NCI-H187 treated with DMSO at 0.1 percent for 48 hours (cell line): ENCODE measurements at places on chromosomes 4 and X.

- DNase-seq: no peak
Measured at GRCh38 chrX:154516656-154517100, 646 bp upstream of the FAM3A start.

DNA sequence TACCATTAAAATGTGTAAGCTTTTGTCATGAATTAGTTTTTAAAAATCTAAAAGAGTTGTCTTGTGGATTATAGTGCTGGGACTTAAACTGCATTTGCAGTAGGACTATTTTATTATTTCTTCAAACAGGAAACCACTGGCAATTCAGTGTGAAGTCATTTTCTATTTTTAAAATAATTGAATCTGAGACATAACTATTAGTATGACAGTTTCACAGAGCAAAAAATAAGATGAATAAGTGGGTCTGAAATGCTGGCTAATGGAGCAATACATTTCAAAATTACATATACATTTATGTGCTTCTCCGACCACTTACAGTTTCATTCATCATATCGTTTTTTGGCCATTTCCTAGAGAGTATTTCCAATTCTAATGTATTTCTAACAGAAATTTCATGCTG is 75.3 kb upstream of the RAPGEF2 start:
- no peak for DNase-seq

- no peak for DNase-seq
Measured at GRCh38 chr4:174873931-174874330, 44.2 kb upstream of the ADAM29 start.

DNA sequence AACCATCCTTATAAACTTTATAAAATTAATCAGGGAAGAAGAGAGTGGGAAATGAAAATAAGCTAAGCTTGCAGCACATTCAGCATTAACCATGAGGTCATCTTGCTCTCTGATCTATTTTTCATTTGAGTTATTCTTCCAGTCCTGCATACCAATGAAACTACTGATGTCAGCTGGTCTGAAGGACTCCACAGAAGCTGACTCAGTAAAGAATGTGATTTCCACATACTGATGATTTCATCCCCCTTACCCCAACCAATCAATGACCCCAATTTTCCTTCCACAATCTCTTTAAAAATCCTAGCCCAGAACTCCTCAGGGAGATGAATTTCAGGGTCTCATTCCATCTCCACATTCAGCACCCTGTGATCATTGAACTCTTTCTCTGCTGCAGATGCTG is 18.8 kb upstream of the DSPP start:
- no peak for DNase-seq

- no peak for DNase-seq
Measured at GRCh38 chr4:78439328-78439727, 112.2 kb upstream of the ANXA3 start.

DNA sequence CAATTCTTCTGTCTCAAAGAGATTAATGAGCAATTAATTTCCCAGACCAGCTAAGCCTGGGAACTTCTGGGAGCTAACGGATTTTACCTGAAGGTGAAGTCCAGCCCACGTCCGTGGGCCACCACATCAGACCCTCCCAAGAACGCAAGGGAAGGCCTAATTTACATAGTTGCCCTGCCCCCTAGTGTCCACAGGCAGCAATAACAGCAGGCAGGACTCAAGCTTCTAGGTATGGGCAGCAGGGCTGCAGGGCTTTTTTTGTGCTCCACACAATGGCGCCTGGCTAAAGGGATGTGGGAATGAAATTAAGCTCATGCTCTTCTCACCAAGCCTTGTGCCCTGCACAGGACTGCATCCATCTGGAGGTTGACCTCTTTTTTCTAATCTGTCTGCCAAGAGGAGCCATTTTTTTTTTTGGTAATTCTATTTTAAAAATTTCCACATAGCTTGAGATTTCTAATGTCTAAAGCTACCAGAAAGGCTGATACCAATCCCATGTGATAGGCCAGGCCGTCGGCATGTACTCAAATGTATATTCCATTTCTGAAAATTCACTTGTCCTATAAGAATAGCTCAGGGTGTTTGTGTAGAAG is 111.9 kb upstream of the TMEM164 start:
- no peak for DNase-seq
